ENCODE measurements at places on chromosomes 3 and 15.

DNA sequence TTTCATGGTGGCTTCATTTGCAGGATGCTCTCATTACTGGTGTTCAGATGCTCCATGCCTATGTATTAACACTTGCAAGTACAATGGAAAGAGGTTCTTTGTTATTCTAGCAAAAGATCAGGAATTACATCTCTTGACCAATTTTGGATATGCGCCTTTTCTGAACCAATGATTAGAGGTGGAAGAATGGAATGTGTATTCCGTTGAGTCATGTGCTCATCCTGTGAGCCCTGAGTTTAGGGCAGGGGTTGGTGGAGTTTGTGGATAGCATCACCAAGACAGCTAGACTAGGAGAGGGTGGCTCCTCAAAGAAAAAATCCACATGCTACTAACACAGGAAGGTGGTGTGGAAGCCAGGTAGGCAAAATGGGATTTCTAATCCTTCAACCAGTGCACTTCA is 80.7 kb upstream of the SLC25A26 start:
- no peak for DNase-seq

DNA sequence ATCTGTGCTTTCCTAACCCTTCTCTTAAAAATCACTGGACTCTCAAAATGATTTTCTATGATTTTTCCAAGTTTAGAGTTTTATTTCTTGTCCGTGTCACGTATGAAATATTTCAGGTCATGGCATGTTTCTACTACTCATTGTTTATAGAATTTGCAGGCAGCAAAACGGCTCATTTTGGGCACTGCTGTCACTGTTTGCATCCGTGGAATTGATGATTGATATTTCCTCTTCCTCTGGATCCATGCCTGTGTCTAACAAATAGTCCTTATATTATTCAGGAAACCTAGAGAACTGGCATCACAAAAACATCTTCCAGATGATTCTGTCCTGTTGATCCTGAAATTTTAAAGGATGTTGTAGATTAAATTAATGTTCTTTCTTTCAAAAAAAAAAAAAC is 47.6 kb downstream of the LARS2 start:
- DNase-seq = no peak

DNA sequence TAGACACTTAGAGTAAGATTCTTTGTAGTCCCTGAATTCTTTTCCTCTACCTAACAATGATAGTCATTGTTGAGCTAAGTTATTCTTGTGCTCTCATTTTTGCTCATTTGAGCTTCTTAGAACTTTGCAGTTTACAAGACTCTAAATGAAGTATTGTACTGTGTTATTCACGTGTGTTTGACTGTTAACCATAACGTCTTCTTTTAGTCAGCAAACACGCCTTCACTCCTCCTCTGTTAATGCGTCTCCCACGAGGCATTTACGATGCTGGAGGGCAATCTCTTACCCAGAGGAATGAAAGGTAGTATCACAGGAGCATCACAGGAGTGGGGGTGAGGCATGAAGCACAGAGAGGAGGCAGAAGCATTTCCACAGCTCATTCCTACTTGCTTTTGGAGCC is 14.8 kb upstream of the P2RY14 start:
- DNase-seq = no peak

DNA sequence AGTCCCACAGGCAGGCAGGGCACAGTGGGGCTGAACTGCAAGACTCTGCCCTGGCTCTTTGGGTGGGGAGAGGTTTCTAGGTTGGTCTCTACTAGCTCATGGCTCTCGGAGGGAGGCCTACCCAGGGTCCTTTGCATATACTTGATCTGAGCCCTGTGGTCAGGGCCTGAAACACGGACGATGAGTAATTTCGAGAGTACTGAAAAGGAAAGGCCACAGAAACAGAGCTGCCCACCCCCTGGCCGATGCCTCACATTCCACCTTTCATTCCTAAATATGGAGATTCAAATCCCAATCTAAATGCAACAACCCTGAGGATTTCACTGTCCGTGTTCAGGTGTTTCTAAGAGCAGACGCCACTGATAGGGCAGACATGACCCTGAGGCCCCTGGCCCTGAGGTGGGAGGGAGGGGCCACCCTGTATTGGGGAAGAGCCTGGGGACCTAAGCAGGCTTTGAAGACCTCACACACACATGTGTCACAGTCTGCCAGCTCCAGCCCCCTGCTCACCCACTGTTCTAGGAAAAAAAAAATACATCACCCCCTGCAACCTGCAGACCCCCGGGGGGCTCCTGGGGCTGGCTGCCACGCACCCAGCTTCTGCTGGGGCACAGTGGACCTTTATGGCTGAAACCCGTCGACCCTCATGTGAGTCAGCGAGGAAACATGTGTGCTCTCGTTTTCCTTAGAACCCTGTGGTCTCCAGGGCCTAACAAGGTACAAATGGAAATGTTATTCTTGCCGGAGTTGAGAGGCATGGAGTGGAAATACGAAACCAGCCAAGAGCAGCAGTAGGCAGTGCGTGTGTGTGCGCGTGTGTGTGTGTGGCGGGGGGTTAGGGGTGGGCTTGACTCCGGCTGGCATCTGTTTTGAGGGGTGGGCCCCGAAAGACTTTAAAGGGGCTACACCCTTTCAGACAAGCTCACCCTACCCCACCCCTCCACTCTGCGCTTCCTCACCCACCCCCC is 112.7 kb downstream of the CHSY1 start:
- no peak for DNase-seq

DNA sequence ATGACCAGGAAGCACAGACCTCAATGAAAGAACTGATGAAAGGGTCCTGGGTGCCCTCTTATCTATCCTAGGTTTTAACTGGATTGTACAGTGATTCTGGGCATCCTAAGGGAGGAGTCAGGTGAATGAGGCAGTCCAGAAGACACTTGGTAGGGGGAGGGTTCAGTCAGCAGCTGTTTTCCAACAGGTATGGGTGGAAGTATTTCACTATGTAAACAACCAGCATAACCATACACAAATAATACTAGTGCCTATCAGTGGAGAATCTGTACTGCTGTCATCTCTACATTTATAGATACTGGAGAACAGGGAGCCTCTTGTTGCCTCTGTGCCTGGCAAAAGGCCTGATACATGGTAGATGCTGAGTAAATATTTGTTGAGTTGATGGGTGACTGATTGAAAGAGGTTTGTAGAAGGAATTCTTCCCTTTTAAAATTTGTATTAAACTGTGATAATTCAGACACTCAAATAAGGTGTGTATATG is 328.5 kb downstream of the RBMS3 start:
- no peak for DNase-seq

DNA sequence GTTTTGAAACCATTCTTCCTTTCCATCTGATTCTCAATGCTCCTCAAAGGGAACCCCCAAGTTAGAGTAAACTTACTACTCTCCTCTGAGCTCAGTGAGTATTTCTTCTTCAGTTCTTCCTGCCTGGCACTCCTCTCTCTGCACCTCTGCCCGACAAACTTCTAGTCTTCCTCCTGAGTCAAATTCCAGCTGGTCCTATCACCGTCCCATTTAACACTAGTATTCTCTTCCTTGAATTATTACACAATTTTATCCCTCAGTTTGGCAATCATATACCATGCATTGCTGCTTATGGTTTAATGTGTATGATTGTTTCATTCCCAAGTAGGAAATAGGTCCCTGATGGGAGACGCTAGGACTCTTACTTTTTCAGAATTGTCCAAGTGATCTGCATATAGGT is 279.7 kb downstream of the MECOM start:
- DNase-seq = no peak

DNA sequence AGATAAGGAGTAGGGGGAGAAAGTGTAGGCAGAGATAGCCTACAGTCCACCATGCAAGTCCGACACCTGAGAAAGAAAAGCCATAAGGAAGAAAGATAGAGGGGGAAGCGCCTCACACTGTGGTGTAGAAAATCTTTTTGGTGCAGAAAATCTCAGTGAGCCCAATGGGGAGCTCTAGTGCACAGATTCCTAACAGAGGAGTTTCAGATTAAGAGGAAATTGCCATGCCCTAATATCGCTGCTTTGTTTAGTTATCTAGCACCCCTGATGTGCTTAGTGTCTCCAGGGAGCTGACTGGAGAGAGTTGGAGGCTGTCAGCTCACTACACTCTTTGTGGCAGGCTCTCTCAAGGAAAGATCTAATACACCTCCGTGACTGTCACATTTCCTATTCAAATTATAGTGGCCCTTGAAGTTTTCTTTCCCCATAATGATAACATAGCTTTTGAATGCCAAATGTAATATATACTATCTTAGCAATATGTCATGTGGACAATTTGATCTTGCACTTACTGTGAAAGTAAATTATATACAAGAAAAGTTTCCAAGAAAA is 33.7 kb downstream of the CGGBP1 start:
- DNase-seq = no peak

- peak; percentile 22 for DNase-seq
These were observed at the start of gene CPEB1 for GRCh38 chr15:82647045-82647834. Gene CPEB1, minus strand, starts transcription at chr15:82647363. Its CDS starts 18,904 bp downstream, at chr15:82628459.

DNA sequence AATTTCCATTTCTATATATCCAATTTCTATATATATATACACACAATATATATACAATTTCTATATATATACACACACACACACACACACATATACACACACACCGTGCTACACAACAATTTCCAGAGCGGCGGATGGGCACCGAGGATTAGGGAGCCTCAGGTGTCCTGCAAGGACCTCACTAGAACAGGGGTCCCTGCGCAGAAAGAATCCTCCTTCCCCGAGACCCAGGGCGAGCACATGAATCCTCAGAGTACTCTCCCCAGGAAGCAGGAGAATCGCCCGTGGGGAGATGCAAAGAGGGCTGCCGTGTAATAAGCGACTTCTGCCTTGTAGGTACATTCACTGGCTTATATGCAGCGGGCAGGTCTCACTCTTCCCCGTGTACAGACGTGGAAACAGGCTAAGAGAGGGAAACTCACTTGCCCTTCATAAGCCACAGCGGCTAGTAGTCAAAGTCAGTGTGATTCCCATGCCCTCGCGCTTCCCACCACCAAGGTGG is 467 bp downstream of the PIF1 start:
- DNase-seq = no peak

- DNase-seq = no peak
These were observed 222.0 kb upstream of the DPPA4 start for GRCh38 chr3:109559389-109559788.

- DNase-seq = no peak
These were observed 68.4 kb upstream of the FLNB start for GRCh38 chr3:57939775-57940174.

GRCh38 chr15:78129751-78130287 is 1.4 kb downstream of the CIB2 start:
- no peak for DNase-seq

- no peak for DNase-seq
These were observed 36.2 kb downstream of the CFAP20DC start for GRCh38 chr3:59013611-59014010.

DNA sequence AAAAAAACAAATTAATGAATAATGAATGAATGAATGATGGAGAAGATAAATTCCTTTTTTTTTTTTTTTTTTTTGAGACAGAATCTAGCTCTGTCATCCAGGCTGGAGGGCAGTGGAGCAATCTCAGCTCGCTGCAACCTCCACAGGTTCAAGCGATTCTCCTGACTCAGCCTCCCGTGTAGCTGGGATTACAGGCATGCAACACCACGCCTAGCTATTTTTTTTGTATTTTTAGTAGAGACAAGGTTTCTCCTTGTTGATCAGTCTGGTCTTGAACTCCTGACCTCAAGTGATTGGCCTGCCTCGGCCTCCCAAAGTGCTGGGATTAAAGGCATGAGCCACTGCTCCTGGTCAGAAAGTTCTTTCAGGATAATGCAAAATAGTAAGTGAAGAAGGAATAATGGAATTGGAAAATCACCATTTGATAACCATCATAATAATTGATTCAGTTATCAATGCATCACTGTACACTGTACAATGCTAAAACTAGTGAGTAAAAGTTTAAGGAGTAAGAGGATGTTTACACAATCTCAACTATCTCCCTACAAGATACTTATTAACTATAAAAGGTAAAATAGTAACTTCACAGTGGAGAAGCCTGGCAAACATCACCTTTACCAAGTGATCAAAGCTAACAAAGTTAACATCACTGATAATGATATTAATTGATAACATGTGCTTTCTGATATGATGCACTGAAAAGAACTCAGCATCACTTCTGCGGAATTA is 12.3 kb upstream of the INO80 start:
- no peak for DNase-seq

GRCh38 chr3:24151594-24151993 is 206.5 kb downstream of the NR1D2 start:
- no peak for DNase-seq

DNA sequence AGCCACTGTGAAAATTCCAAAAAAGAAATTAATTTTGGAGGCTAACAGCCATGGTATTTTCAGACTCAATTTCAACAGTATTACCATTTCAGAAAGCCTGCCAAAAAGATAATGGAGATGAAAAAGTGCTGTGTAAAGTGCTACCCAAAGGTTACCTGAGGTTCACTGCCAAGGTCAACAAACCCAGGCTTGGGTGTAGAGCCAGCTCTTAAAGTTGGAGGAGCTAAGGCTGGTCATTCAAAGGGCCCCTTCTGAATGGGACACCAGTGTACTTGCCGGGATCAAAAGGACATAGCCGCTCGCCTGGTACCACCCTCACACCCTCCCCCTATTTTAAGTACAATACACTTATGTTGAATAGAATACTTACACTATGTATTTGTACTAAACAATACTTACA is 64.5 kb downstream of the ETV5 start:
- DNase-seq = no peak

DNA sequence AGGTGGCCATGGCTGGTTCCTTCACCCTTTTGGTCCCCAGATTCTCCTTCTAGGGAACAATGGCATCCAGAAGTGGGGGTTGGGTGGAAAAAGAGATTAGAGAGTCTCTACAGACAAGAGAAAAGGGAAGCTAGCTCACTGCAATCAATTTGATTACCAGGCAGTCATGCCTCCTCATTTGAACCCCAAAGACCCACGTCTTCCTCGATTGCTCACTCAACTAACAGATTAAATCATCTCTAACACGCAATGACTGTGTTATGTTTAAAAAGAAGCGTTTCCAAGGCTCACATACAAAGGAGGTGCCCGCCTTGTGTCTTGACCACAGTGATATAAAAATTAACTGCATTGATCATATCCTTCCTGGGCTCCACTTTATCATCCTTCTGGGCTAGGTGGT is 57.6 kb downstream of the BHLHE40 start:
- no peak for DNase-seq

GRCh38 chr3:72523429-72524151 is 324.7 kb downstream of the SHQ1 start:
- DNase-seq = no peak

GRCh38 chr3:6492306-6492705 is 368.6 kb upstream of the GRM7 start:
- no peak for DNase-seq

- DNase-seq = no peak
These were observed 344.1 kb upstream of the ZNF717 start for GRCh38 chr3:76129441-76129840.
